AG04450 (cell line): ENCODE measurements at places on chromosomes 7 and 10.

DNA sequence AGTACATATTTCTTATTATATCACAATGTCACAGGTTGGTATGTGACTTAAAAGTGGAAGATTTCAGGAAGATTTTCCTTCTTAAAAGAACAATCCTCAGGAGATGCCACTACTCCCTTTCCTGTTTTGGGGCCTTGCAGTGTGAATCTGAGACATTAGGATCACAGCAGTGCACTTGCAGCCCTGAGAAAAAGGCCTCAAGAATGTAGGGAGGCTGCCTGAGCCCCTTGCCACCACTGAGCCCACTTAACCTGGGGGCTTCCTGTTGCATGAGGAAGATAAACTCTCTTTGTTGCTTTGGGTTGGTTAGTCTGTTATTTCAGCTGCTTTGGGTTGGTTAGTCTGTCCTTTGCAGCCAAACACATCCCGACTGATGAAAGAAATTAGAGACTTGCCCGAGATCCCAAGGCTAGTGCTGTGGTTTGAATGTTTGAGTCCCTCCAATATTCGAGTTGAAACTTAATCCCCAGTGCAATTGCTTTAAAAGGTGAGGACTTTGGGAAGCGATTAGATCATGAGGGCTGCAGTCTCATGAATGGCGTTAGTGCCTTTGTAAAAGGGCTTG, 151.3 kb upstream of the SP4 start:
- DNase-seq = no peak

DNA sequence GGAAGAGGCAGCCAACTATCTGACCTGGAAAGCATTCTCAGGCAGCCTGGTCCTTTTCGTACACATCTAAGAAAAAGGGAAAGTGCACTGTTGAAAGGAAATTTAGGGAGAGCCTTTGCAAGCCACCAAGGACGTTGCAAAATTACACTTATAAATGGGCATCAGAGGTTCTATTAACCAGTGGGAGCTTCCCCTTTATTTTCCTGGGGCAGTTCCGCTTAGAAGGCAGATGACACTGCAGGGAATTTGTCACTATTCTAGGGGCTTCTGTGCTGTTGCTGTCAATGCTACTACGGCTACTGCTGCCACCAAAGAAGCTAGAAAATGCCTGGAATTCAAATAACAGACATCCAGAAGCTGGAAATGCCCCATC, 79.6 kb upstream of the AUTS2 start:
- no peak for DNase-seq

GRCh38 chr10:98917828-98918227, 317.8 kb downstream of the HPSE2 start:
- DNase-seq = no peak

GRCh38 chr7:45980181-45980905, 59.3 kb upstream of the IGFBP3 start:
- DNase-seq = no peak

GRCh38 chr7:102089175-102090098, 197.2 kb upstream of the SH2B2 start:
- no peak for DNase-seq

GRCh38 chr7:31082447-31082846, 30.3 kb downstream of the ADCYAP1R1 start:
- no peak for DNase-seq

DNA sequence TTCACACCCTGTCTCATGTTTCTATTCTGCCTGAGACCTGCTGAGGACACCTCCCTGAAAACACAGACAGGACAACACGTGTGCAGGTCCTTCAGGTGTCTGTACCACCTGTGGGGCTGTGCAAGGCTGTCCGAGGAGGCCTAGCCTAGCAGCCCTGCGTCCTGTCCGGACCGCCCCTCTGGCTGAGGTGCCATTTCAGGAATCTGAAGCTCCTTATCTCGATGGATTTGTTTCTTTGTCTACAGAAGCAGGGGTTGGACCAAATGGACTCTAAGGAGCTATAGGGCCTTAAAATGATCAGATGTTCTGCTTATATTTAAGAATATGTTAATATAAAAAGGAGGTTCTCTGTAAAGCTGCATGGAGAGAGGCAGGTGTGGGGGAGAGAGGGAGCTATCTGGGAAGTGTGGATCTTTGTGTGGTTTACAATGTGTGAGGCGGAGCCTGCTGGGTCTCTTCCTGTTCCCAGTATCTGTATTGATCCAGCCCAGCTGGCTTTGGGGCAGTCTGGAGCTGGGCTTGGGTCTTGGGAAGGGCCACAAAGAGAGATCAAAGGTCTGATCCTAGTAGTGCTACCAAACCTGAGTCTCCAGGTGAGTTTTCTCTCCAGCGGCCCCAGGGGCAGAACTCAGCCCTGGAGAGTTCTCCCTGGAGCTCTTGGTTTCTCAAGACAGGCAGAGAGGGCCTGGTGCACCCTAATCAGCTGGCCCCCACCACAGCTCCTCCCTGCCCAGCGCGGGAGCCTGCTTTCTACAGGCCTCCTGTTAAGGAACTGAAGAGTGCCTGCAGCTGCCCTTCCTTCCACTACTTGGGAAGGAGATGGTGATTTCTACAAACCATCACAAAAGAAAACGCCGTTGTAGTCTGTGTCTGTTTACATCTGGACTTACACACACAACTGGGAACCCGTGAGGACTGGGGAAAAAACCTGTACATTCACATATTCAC, 3.4 kb upstream of the MNX1 start:
- no peak for DNase-seq

GRCh38 chr10:114649217-114649903, 8.7 kb downstream of the ABLIM1 start:
- no peak for DNase-seq

DNA sequence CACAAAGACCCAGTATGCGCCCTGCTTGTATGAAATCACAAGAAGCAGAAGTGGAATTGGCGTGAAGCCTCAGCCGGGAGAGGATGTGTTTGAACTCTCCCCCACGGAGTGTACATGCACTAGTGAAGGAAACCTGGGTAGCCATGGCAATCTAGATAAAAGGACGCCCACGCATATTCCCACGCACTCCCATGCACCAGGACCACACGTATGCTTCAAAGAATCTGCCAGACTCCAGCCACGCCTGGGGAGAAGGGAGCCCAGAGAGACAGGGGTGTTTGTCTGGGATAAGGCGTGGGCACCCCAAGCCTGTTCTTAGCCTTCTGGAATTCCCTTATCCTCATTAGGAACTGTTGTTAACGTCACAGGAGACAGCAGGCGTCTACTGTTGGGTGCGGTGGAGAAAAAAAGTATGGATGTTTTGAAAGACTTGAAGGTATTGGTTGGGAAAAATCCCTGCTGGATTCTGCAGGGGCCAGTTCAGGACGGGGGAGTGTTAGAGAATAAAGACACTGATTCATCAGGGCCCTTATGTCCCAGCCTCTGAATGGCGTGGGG, 28.9 kb upstream of the ECHDC3 start:
- no peak for DNase-seq

- DNase-seq = peak; percentile 52
Observed at GRCh38 chr7:79982141-79982770, 152.4 kb upstream of the GNAI1 start.

- peak; percentile 18 for DNase-seq
Observed at GRCh38 chr7:47227762-47228177, 354.1 kb downstream of the TNS3 start.

- no peak for DNase-seq
Observed at GRCh38 chr10:2263561-2263960, 526.2 kb upstream of the ADARB2 start.

DNA sequence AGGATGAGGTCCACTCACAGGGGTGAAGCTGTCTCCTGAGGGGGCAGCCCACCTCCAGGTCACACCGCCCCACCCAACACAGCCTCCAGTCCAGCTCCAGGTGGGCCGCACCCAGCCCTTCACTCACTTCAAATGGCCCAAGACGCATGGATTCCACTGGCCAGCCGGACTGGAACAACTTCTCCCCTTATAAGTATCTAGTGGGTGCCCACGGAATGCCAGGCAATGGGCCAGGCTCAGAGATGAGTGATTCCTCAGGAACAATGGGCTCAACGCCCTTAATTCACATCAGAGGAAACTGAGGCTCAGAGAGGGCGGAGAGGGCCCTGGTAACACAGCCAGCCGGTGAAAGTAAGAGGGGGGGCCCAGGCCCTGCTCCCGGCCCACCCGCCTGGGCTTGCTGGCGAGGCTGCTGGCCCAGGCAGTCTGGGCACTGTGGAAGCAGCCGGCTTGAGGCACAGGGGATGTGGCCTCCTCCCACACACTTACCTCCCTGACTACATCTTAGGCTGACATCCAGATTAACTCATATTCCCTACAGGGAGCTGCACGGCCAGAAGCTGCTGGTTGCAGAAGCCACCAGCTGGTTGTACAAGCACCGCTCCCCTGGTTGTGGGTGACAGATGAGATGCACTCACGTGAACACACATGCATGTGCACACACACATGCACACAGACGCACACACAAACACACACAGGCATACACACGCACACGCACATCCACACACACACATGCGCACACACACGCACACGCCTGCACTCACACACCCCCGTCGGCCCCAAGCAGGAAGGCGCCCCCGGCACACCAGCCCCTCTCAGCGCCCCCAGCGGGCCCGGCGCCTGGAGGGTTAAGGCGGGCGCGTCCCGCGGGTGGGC, 1.0 kb upstream of the FAM20C start:
- DNase-seq = peak; percentile 68

DNA sequence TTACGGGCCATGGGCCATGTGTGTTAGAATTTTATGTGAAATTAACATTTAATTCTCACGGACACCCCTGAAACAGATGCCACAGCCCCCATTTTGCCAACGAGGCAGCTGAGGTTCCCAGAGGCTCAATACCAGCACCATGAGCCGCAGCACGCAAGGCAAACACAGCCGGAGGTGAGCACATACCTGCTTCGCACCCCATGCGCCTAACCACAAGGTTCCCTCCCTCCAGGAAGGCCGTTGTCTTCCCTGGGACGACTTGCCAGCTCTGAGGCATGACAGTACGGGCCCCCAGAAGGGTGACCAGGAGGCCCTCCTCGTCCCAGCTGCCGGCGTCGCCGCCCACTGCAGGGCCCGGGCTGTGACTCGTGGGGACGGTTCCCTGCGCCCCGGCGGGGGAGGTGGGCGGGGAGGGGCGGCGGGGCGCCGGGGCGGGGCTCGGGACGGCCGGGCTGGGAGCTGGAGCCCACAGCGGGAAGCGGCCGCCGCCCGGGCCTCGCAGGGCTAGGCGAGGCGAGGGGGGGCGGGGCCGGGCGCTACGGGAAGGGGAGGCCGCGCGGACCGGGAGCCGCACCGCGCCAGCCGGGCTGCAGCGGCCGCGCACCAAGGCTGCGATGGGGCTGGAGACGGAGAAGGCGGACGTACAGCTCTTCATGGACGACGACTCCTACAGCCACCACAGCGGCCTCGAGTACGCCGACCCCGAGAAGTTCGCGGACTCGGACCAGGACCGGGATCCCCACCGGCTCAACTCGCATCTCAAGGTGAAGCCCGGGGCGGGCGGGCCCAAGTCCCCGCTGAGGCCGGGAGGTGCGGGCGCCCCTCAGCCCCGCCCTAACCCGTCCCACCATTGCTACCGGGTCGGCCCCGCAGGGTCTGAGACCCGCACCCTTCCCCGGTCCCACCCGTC, at the start of gene CAV2:
Gene CAV2, plus strand, starts transcription at position 571 of the 910 bp plus-strand sequence. Its CDS starts 44 bp downstream, at position 615.
- DNase-seq = no peak

DNA sequence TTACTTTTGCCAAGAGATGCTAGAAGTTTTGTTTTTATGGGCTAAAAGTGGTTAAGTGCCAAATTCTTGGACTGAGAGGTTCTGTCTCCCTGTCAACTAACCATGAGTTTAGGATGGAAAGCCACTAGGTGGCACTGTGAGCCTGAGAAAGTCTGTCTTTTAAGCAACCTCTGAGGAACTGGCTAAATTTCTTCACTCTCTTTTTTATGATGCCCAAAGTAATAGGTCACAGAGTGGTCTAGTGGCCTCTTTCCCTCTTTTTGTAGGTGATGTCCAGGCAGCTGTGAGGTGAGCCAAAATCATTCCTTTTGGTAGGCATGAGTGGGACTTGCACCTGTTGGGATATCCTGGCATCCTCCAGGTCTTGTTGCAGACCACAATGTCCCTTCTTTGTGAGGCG, 56.8 kb downstream of the SND1 start:
- DNase-seq = peak; percentile 68

DNA sequence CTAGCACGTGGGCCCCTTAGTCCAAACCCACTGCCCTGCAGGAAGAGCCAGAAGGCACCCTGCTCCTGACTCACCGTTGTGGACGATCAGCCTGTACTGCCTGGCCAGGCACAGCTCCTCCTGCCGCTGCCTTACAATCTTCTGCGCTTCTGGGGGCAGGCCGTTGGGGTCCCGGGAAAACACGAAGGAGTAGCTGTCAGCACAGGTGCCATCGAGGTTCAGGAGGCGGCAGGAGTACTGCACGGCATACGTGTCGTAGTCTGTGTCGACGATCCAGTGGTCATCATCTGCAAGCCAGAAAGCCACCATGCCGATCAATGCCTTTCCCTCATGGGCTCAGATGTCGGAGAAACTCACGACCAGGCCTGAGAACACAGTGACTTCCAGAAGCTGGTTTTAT, 7.3 kb downstream of the RBP4 start:
- DNase-seq = no peak

DNA sequence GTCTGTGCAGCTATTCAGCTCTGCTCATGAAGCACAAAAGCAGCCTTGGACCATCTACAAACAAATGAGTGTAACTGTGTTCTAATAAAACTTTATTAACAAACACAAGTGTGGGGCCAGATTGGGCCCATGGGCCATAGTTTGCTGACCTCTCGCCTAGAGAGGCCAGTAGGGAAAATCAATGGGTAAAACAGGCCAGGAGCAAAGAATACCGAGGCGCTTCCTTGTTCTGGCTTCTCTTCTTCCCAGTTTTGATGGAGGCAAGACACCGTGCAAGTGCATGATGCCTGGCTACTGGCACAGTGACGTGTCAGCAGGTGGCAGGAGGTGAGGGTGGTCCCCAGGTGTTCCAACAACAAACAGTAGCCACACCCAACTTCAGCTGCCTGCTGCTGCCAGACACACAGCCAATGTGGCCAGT, 94.3 kb upstream of the SDK1 start:
- DNase-seq = no peak

DNA sequence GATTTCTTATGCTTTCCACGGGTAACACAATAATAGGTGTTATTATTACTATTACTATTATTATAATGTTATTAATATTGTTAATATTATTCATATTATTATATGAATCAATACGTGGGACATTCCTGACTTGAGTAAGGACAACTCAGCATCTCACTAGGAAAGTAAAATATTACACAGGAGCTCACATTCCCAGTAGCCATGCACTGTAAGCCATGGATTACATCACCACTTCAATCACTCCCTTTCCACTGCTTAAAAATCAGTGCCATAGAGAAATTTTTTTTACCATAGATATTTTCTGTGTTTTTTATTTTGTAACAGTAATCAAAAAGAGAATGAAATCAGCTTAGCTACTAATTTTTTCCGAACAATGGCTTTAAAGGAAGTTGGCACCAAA, 68.5 kb upstream of the DGKI start:
- DNase-seq = no peak

DNA sequence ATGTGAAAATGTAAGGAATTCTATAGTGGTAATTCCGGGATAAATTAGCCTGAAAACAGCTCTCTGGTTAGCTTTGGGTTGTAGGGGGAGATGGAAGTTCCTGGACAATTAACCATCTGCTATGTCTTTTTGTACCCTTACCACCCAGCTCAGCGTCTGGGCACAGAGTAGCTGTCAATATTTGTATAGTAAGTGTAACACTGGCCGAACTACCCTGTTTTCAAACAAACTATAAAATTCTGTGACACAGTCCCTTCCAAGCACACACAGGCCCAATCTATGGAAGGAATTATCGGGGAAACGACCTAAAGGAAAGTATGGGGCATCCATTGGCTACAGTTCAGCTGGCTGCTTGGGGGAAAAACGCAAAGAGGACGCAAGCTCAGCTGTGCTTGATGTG, 869 bp upstream of the LHFPL3 start:
- no peak for DNase-seq

- no peak for DNase-seq
Observed at GRCh38 chr10:26543567-26544306, 105.6 kb downstream of the APBB1IP start.
